GM20000 (cell line): ENCODE measurements at places on chromosomes 2 and 18.

DNA sequence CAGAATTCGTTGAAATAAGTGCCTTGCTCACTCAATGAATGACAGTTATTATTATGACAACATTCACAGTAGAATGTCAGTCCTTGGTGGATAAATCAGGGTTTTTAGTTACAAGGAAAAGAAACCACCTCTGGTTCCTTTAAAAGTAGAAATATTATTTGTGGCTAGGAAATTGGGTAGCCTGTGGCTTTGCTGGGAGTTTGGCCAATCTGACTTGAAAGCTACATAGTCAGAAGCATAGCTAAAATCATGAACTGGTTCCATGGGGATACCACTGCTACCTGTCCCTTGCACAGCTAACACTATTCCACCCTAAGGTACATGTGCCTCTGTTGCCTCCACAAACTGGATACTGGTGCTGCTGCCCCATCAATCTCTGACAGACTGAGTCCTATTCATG is 12.8 kb upstream of the SMCHD1 start:
- DNase-seq, result no peak

GRCh38 chr2:64750001-64750816 is 96.5 kb upstream of the SERTAD2 start:
- DNase-seq, result no peak

- DNase-seq, result no peak
Observed at GRCh38 chr18:64398320-64398719, 249.4 kb upstream of the LINC00305 start.

GRCh38 chr2:63073994-63074393 is 23.4 kb downstream of the OTX1 start:
- no peak for DNase-seq

DNA sequence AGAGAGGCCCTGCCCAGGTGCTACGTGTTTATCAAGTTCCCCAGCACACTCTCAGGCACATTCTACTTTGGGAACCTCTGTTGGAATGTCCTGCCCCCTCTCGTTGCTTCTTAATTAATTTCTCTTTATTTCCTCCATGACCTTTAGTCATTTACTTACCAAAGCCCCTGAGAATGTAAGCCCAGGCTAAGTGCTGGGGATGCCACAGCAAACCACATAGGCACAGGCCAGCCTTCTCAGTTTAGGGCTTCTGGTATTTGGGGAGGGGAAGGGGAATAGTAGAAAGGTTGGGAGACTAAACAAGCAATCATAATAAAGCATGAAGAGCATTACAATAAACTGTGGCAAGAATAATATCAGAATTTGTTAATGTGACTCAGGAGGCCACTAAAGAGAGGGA is 85.7 kb downstream of the EVA1A start:
- DNase-seq, result no peak

- peak; percentile 39 for DNase-seq
Observed at GRCh38 chr2:12071318-12071717, 324.9 kb downstream of the LPIN1 start.
